Stimulated activated CD4-positive, alpha-beta T cell treated with anti-CD3 and anti-CD28 coated beads, Interleukin-1b, Interleukin-23, amount 100 ng/mL, for 1 hour (primary cell): ENCODE measurements at places on chromosomes 16 and 17.

GRCh38 chr16:85689950-85690320 lies 1.2 kb upstream of the GINS2 start:
- DNase-seq = no peak

- no peak for DNase-seq
Measured at GRCh38 chr16:49470513-49470991, 96.9 kb downstream of the C16orf78 start.

DNA sequence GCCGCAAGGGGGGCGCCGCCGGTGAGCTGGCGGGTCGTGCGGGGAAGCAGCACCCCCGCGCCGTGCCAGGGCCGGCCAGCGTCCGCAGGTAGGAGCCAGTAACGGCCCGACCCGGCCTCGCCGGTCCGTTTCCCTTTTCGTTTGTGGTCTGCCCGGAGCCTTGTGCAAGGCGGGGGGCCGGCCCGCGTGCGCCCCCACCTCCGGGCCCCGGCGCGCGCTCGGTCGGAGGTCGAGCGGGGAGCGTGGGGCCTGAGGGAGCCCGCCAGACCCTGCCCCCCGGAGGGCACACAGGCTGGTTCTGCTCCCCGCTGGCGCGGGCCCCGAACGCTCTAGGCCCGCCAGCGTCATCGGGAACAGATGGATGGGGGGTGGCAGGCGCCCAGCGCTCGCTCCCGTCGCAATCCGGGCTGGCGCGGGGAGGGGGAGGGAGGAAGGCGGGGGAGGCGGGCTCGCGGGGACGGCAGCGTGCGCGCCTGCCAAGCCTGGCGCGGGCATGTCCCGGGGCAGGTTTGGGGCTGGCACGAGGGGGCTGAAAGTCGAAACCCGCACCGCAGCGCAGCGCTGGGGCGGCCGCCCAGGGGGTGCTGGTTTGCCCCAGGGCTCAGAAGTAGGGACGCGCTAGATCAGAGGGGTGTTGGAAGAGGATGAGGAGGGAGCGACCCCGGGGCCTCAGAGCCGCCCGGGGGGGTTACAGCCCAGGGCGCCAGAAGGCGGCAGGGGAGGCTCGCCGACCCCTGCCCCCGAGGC lies 1.5 kb upstream of the GSE1 start:
- no peak for DNase-seq

- no peak for DNase-seq
Measured at GRCh38 chr17:199191-199604, 17.7 kb upstream of the DOC2B start.

- DNase-seq = no peak
Measured at GRCh38 chr16:78624366-78624765, 524.9 kb downstream of the WWOX start.

GRCh38 chr16:48680881-48681280 lies 70.9 kb upstream of the N4BP1 start:
- no peak for DNase-seq

- DNase-seq = no peak
Measured at GRCh38 chr16:53654946-53655345, 48.7 kb downstream of the RPGRIP1L start.

DNA sequence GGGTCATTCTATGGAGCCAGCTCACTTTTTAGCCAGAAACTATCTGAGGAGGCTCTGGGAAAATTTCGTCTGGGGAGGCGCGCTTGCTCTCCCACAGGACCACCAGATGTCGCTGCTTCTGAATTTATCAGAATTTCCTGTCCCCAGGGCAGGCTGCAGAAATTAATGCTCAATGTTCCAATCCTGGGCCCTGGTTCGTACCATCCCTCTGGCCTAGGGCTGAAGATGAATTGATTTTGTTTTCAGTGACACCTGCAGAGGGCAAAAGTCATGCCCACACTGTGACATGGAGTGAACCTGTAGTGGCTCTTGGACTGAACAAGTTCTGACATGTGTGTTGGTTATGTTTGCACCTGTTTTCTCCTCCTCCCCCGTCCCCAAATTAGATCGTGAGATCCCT lies 482.6 kb downstream of the NPIPA7 start:
- DNase-seq = peak; percentile 23

- no peak for DNase-seq
Measured at GRCh38 chr17:66309793-66310192, 7.4 kb downstream of the PRKCA start.

- peak; percentile 8 for DNase-seq
Measured at GRCh38 chr16:29290631-29291247, 115.8 kb downstream of the NPIPB11 start.

GRCh38 chr16:81758376-81758775 lies 20.7 kb upstream of the PLCG2 start:
- DNase-seq = no peak

- DNase-seq = no peak
Measured at GRCh38 chr16:82583422-82583821, 43.3 kb upstream of the CDH13 start.

GRCh38 chr16:81489547-81490267 lies 45.1 kb downstream of the CMIP start:
- no peak for DNase-seq

DNA sequence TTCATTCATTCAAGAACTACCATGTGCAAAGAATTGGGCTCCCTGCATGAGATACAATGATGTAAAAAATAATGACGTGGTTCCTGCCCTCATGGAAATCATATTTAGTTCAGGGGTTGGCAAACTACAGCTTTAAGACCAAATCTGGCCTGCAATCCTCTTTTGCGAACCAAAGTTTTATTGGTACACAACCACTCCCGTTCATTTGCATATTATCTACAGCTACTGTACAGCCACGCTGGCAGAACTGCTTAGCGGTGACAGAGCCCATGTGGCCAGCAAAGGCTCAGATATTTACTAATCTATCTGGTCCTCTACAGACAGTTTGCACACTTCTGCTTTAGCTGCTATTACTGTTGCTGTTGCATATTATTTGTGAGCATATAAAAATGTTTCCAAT lies 167.7 kb downstream of the XYLT1 start:
- no peak for DNase-seq

GRCh38 chr16:66379571-66379941 lies 13.1 kb downstream of the CDH5 start:
- no peak for DNase-seq

- DNase-seq = no peak
Measured at GRCh38 chr17:17075125-17075781, 33.0 kb downstream of the MPRIP start.

DNA sequence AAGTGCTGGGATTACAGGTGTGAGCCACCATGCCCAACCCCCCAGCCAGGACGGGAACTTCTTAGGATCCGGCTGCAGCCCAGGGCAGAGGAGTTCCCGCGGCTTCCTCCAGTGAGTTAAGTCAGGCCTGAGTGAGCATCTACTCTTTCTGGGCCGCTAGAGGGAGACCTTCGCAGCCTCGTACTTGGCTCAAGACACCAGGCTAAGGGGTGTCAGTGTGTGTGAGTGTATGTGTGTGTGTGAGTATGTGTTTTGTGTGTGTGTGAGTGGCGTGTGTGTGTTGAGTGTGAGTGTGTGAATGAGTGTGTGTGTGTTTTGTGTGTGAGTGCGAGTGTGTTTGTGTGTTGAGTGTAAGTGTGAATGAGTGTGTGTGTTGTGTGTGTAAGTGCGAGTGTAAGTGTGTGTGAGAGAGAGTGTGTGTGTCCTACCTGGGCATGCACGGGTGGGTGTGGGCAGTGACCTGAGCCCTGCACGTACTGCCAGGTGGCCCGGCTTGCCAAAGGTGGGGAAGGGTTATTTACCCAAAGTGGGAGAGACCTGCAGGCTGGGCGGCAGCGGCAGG lies 58.5 kb downstream of the TMEM235 start:
- DNase-seq = peak; percentile 55

DNA sequence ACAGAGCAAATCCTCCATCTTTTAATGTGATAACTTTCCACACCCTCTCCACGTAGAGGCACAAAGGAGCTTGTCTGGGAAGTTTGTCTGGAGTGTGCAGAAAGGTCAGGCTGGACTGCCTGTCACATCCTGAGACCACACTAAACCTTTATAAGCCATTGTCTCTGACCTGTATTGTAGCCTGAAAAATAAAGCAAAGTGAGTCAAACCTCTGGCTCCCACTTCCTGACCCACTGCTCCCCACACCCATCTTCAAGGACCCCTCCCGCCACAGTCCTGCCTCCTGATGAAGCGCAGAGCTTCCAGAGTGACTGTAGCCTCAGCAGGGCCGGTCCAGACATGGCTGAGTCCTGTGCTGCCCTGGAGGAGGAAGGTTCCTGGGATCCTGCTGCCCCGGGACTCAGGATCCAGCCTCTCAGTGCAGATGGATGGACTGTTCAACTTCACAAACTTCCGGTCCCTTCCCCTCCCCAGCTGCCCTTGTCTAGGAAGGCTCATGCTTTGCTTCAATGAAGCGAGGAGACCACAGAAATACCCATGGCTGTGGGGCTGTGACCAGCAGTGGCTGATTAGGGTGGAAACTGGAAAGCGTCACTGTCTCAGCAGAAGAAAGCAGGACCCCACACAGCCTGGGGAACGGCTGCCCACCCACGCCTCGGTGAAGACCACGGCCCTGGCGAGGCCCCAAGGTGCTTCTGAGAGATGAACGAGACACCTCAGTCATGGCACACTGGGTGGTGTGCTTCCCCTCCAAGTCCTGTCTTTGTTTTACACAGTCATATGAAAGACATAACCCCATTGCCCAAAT lies 30.9 kb upstream of the CLEC18B start:
- no peak for DNase-seq

GRCh38 chr16:492211-492875 lies 35.2 kb upstream of the CAPN15 start:
- no peak for DNase-seq

DNA sequence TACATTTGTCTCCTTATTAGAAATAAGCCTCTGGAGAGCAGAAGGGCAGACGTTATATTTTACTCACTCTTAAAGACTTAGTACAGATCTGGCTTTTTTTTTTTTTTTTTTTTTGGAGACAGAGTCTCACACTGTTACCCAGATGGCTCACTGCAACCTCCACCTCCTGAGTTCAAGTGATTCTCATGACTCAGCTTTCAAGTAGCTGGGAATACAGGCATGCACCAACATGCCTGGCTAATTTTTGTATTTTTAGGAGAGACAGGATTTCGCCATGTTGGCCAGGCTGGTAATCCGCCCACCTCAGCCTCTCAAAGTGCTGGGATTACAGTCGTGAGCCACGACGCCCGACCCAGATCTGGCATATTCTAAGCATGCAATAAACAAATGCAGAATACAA lies 36.4 kb upstream of the TMEM97 start:
- no peak for DNase-seq

- no peak for DNase-seq
Measured at GRCh38 chr17:65559804-65560627, 1.4 kb downstream of the AXIN2 start.

DNA sequence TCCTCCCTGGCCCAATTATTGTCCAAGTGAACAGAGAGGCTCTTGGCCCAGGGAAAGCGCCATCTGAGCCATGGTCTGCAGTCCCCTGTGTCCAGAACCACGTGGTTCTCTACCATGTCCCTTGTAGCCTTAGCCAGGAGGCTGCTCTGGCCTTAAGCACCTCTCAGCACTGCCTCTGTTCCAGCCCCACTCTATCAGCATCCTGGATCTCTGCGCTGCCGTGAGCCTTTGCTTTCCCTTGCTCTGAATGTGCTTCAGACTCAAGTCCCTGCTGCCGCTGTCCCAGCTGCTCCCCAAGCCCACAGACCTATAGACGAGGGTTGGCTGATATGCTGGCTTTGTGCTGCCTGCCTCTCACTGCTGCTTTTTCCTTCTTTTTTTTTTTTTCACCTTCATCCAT lies 33.9 kb downstream of the CYB561 start:
- no peak for DNase-seq

- no peak for DNase-seq
Measured at GRCh38 chr16:50836121-50836621, 94.3 kb downstream of the CYLD start.

DNA sequence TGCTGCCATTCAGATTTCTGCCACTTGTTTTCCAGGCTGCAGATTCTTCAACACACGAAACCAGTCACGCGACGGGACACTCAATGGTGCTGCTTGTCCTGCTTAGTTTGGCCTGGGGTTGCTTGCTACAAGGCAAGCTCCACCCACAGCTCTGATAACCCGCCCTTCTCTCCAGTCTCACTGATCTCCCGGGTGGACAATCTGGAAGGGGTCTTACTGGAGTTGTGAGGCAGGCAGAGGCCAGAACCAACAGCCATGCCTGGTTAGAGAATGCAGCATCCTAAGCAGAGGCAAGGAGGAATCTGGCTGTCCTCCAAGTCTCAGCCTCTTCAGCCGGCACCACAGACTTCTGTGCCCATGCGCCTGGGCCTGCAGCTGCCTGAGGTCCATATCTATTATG lies 119.1 kb downstream of the KCNJ12 start:
- DNase-seq = no peak

- DNase-seq = no peak
Measured at GRCh38 chr16:88415713-88416323, 33.1 kb downstream of the ZNF469 start.

DNA sequence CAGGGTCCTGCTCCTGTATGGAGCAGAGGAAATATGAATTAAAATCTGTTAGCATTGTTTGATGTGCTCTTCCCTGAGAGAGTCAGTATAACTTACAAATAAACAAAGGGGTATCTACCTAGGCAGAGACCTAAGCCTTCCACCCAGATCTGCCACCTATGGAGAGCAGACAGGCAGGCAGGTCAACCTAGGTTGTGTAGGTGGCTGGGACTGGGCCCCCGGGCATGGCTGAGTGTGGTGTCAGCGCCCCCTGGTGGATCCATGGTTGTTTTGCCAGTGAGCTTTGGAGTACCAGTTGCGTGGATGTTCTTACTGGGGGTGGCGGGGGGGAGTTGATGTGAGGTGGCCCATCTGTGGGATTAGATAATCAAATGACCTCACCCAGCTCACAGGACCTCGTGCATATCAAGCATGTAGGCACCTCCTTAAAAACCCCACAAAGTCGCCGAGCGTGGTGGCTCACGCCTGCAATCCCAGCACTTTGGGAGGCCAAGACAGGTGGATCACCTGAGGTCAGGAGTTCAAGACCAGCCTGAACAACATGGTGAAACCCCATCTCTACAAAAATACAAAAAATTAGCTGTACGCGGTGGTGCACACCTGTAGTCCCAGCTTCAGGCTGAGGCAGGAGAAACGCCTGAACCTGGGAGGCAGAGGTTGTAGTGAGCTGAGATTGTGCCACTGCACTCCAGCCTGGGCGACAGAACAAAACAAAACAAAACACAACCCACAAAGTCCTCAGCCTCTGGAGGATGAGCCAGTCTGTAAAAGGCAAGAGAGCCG lies 17.6 kb downstream of the DUS2 start:
- peak; percentile 82 for DNase-seq

GRCh38 chr17:42819939-42820535 lies 4.0 kb downstream of the BECN1 start:
- DNase-seq = peak; percentile 38

- DNase-seq = no peak
Measured at GRCh38 chr16:8733849-8734540, 59.6 kb downstream of the ABAT start.

- DNase-seq = no peak
Measured at GRCh38 chr17:62611292-62611691, 16.2 kb upstream of the MRC2 start.

DNA sequence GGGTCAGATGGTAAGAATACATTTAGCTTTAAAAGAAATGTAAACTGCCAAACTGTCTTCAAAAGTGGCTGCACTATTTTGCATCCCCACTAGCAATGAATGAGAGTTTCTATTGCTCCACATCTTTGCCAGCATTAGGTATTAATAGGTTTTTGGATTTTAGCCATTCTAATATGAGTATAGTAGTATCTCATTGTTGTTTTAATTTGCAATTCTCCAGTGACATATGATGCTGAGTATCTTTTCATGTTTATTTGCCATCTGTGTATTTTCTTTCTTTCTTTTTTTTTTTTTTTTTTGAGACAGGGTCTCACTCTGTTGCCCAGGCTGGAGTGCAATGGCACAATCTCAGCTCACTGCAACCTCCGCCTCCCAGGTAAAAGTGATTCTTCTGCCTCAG lies 24.3 kb upstream of the MARCHF10 start:
- DNase-seq = no peak
